ENCODE measurements at places on chromosomes 6 and 20.

GRCh38 chr6:3800850-3801591, 48.2 kb upstream of the FAM50B start:
- no peak for DNase-seq

DNA sequence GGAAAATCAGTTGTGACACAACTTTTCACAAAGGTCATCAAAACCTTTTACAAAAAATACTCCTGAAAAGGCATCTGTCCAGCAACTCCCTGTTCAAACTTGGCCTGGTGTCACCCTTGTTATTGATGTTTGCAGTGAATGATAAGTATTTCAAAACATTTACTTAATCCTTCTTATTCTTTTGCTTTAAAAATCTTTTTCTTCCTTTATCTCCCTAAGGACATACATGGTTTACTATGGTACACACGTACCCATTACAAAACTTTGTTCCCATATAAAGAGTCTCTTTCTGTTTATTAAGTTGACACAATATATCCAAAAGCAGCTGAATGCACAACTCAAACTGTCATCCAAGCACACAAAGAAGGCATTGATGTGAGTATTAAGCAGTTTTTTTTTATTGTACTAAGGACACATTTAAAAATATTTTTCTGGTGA, 17.5 kb downstream of the GSTA2 start:
- DNase-seq: no peak

DNA sequence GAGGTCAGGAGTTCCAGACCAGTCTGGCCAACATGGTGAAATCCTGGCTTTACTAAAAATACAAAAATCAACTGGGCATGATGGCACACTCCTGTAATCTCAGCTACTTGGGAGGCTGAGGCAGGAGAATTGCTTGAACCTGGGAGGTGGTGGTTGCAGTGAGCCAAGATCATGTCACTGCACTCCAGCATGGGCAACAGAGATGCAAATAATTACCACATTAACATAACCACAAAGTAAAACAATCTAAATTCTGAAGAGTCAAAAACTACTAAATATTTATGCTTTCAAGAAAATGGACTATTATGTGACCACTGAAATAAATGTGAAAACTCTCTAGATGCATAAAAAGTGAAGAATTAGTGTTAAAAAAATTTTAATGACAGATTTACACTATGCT, 59.9 kb downstream of the CYP39A1 start:
- no peak for DNase-seq

DNA sequence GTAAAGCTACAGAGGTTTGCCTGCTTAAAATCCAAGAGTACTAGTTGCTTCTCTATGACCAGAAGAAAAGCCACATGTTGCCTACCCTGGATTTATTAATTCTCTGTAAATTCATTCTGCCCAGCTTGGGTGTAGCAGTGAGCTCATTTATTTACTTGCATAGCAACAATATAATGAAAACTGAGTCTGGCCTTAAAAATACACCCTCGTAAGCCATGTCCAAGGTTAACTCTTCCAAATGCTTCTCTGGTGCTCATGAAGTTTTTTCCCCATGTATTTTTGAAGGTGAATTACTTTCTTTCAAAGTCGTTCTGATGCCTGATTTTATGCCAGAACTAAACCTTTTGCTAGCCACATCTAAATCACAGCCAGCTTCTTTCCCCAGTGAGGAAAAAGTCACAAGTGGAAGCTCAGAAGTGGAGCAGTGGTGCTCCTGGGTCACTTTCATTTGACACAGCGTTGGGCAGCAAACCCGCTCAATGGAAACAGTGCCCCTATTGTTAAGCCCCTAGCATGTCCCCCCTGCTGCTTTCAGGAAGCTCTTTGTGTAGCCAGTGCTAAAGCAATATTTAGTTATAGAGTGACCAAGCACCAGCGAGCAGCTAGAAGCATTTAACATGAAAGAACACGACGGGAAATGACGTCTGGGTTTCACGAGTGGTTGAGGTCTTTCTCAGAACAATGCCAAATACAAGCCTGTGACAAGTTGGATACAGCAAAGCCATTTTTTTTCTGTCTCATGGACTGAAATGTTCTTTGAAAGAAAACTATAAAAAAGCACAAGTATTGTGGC, 29.8 kb downstream of the NEDD9 start:
- DNase-seq: no peak

DNA sequence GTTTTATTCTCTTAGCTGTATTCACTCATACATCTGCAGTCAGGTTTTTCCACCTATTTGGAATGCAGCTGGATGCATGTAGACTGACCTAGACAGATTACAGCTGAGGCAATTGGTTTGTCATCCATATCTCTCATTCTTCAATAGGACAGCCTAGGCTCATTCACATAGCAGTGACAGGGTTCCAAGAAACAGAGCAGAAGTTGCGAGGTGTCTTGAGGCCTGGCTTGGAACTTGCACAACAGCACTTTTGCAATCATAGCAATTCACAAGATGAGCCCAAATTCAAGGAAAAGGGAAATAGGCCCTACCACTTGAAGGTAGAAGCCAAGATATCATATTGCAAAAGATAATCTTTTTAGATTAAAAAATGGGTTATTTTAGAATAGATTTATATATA, 508.9 kb upstream of the JAG1 start:
- no peak for DNase-seq

GRCh38 chr6:159404296-159404695, 235.1 kb downstream of the FNDC1 start:
- no peak for DNase-seq

DNA sequence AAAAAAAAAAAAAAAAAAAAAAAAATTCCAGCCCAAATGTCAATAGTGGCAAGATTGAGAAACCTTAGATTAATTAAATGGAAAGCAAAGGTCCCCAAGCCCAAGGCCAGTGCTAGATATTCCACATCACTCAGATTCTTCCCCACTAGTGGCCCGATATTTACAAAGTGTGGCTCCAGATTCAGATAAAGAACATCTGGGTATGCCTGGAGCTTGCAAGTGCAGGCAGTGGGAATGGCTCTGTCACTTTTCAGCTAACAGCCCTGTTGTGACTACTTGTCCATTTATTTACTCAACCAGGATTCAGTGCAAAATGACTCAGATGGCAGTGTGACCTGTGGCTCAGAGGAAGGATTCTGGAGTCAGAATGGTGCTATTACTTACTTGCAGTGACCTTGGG, 8.2 kb upstream of the KCNB1 start:
- DNase-seq: no peak

DNA sequence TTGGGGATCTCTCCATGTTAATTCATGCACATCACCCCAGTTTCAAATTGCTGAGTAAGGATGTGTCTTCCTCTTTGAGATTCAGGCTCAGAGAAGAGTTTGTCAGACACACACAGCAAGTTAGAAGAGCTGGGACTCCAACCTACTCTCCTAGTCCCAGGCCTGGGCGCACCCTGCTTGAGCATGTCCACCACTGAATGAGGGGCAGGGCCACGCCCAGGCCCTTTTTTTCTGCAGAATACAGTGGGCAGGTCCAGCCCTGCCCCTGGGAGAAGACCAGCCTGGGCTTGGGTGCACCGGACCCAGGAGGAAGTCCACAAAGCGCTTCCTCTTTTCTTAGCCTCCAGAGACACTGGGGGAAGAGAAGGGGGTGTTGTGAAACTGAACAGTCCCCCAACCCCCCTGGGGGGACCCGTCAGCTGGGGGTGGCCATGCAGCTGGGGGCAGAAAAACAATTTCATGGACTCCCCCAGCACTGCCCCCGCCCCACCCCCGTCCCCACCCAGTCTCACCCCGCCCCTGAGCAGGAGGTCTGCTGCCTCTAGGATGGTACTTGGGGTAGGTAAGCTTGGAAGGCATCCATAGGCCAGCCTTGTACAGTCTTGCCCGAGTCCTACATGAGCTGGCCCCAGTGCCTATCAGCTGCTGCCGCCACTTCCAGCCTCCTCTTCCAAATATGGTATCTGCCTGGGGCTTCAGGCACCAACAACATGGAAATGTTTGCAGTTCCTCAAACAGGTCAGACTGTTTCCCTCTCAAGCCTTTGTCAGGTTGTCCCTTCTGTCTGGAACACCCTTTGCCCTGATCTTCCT, 11.7 kb upstream of the HCK start:
- no peak for DNase-seq

DNA sequence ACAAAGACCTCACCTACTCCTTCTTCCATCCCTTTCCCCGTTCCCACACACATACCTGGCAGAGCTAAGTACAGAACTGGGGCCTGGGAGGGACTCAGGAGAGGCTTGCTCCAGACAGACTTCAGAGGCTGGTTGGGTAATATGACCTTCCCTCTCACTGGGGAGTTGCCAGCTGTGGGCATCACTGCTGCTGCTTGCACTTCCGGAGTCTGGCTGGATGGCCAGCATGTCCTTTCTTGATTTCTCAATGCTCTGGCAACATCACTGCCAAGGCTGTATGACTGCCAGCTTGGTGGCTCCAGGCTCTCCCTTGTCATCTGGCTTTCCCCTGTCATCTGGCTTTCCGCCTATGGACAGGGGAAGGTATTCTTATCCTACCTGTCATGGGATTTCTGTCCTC, 47.8 kb downstream of the CDH22 start:
- no peak for DNase-seq

- no peak for DNase-seq
These were observed 27.7 kb downstream of the HIVEP1 start for GRCh38 chr6:12039540-12040459.

- no peak for DNase-seq
These were observed 9.2 kb downstream of the SMIM28 start for GRCh38 chr6:138386897-138387296.

DNA sequence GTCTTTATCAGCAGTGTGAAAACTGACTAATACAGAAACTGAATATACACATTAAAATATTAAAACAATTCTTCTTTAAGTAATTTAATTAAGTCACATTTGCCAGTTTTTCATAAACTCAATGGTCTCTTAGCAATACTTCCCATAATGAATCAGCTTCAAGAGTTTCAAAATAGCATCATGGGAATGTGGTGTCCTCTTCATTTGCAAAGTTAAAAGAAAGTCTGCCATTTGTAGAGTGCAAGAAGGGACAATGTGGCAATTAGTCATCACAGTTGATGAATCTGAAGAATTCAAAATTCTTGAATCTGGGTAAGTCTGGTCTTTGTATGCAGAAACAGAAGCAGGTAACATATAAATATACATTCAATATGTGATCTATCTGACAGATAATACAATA, 38.7 kb downstream of the SYNE1 start:
- DNase-seq: no peak

DNA sequence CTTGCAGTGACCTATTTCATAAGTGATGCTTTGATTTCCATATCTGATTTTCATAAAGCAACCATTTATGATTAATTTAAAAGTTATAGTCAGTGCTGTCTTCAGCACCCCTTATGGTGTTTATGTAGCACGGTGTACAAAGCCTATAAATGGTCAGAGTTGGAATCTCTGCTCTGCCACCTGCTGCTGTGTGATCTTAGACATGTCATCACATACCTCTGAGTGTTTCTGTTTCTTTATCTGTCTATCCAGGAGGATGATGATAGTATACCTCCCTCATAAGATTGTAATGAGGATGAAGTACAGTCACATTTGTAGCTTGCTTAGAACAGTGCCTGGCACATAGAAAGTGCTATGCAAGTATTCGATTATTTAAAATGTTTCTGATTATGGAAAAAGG, 100.5 kb downstream of the SAMD3 start:
- no peak for DNase-seq

DNA sequence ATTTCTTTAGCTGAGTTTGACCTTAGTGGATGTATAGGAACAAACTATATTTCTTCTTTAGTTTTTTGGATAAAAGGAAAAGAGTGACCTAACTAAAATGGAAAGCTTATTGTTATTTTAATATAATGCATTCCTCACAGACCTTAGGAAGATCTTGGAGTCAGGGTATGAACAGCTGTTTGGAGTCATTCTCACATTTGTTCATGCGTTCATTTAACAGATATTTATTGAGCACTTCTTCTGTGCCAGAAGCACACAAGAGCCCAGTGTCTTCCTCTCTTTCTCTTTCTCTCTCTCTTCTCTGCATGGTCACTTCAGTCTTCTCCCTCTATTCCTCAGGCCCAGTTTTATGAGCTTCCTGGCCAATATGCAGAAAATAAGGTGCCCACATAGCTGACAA, 744.0 kb upstream of the MAP3K7 start:
- no peak for DNase-seq

GRCh38 chr6:39430446-39430845, 107.9 kb upstream of the KCNK16 start:
- DNase-seq: no peak

DNA sequence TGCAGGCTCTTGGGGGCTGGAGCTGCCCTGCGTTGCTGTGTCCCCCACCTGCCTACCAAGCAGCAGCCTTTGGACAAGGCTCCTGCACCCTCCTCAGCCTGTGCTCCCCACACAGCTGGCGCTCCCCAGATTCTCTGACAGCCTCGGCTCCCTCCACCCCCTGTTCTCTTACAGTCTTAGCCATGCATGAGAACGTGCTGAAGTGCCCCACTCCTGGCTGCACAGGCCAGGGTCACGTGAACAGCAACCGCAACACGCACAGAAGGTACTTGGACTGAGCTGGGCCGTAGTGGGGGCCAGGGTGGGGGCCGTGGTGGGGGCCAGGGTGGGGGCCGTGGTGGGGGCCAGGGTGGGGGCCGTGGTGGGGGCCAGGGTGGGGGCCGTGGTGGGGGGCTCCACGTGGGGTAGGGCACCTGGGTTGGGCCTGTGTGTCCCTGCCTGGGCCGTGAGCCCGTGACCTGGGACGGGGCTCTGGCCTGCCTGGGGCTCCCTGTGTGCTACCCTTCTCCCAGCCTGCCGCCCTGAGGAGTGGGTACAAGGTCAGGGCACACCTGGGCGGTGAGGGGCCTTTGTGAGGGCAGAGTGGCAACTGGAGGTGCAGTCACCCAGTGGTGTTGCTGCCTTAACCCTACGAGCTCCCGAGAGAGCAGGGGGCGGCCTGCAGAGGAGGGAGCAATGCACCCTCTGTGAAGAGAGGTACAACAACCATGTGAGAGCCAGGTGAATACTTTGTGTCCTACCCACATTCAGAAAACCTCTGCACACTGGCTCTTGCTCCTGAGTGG, 43.5 kb upstream of the PCMTD2 start:
- DNase-seq: no peak

GRCh38 chr6:104509355-104509754, 350.4 kb downstream of the HACE1 start:
- DNase-seq: no peak

DNA sequence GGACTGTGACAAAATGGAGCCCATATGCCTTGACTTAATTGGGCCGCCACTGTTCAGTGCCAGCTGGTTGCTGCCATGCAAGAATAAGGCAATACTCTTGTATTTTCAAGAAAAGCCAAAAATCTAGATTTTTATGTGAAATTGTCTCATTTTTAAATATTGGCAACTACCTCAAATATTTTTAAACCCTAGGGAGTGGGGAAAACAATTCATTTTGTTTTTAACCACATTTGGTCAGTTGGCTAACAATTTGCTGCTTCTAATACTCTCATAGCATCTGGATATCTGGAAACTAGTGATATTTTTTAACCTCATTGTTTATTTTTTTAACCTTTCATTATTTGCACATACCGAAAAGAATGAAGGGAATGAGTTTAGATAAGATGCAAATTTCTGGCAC, 91.0 kb downstream of the EYA2 start:
- no peak for DNase-seq

DNA sequence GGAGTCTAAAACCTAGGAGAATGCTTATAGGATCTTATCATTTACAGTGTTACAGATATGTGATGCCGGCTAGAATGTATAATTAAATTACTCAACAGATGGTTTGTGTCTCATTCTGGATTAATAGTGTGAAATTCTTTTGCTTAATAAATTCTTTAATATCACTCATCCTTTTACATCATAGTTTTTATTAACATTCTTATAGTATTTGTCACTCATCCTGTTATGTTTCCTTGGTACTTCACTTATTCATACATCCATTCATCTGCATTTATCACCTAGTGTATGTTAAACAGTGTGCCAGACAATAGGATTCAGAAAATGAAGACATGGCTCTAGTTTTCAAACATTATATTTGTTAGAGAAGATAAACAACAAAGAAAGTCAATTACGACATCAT, 468.7 kb downstream of the FRK start:
- DNase-seq: no peak

All from stimulated activated CD4-positive, alpha-beta T cell treated with anti-CD3 and anti-CD28 coated beads, Interleukin-15, amount 100 ng/mL, for 48 hours (primary cell).